Activated effector memory CD4-positive, alpha-beta T cell treated with Interleukin-2 at 50 U/mL for 16 hours (primary cell): ENCODE measurements at places on chromosomes 6 and 20.

DNA sequence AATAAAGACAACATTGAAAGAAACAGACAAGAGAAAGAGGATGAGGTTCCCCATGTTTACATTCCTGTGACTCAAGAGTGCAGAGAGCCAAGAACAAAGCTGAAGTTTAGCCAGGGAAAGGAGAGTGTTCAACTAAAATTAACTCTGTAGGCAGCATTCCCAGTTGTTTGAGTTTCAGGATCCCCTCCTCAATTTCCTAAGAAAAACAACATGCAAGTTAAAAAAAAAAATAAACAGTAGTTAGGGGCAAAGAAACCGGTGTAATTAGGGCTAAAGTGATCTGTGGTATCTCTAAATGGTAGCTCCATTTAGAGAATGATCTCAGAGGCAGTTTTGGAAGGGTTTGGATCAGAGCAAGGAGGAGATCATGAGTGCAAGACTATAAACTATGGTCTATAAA lies 30.9 kb upstream of the RAB23 start:
- DNase-seq = no peak

- no peak for DNase-seq
These were observed 57.6 kb upstream of the HMGCLL1 start for GRCh38 chr6:55636406-55637102.

DNA sequence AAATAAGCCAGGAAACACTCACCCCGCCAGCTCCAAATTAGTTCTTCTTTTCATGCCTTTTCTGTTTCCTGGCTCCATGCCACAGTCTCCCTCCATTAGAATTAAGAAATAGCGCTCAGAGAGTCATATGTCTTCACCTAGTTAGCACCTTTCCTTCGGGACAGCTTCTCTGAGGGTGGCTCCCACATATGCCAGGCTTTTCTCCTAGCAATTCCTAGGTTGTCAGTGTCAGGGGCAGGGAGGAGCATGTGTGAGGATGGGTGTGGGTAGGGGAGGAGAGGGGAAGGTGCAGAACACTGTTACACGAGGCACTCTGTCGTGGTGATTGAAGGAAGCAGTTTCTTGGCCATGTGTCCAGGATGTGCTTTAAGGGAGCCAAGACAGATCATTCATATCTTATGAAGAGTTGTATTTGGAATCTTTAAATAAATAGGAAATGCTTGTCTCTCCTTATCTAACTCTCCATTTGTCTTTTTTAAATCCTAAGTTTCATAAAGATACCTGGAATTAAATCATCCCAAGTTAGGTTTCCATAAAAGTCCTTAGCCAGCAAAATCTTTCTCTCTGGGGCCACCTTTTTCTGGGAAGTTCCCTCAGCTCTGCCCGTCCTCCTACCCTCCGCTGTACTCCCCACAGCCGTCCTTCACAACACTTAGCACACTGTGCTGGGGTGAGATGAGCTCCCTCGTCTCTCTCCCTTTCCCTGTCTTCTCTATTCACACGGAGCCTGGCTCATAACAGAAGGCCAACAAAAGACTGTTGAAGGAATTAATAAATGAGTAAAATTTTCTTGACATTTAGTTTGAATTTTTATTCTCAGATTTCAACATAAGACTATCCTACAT lies 361.0 kb downstream of the CD83 start:
- no peak for DNase-seq

DNA sequence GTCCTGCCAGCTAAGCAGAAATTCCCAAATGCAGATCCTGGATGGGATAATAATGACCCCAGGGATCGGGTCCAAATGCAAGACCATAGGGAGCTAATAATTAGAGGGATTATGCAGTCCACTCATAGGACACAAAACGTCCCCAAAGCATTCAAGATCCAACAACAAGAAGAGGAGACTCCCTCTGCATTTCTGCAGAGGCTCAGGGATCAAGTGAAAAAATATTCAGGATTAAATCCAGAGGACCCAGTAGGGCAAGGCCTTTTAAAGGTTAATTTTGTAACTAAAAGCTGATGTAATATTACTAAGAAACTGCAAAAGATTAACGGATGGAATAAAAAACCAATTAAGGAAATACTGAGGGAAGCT lies 22.2 kb downstream of the HLA-A start:
- no peak for DNase-seq

DNA sequence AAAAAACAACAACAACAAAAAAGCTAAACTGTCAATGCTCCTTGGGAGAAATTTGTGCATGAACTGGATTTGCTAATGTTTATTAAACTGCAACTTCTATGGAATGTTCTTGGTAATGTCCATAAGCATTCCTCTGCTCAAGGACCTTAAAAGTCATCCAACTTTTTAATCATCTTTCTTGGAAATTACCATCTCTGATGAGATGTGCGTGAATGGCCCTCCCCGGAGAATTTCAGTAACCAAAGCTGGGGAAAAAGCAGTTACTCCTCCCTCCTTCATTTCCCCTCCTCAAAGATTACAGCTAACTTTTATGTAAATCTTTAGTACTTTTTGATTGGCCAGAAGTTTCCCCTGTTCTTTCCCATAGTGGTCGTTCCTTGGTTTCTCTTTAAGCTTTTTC lies 5.2 kb downstream of the TBCC start:
- DNase-seq = no peak

GRCh38 chr6:72984981-72985665 lies 240.2 kb downstream of the KHDC1L start:
- no peak for DNase-seq

DNA sequence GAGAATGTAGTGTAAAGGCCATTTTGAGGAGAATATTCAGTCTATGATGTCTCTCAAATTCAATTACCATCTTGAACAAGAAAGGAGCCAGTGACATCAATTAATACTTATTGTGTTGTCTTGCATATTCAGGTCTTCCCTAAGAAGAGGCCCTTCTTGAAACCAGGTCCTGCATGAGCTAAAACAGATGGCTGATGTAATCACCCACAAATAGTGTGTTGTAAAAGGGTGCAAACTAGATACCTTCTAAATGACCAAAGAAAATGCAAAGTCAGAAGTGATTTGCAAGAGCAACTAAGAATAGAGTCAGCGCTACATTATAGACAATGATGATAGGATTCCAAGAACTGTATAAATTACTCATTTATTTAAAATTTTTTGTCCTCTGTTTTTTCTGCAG lies 97.0 kb downstream of the BTBD3 start:
- no peak for DNase-seq
